ENCODE measurements at places on chromosomes 2 and 18.

GRCh38 chr2:172336681-172337080 lies 90.7 kb upstream of the ITGA6 start:
- DNase-seq = no peak

DNA sequence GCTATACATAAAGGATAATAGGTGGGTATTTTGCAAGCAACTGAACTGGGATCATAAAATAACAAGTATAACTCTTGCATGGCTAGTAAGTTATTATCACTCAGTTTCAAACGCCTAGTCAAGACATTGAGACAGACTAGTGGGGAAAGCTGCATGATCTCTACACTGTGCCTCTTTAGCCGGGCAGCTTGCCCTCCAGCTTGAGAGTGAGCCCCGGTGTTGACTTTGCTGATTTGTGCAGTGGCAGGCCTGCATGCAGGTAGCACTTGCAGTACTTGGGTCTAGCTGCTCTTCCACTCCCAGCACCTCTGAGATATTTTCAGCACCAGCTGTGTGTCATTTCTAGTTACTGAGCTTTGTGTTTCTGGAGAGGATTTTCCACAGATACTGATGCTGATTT lies 118.8 kb upstream of the DAPL1 start:
- DNase-seq = no peak

DNA sequence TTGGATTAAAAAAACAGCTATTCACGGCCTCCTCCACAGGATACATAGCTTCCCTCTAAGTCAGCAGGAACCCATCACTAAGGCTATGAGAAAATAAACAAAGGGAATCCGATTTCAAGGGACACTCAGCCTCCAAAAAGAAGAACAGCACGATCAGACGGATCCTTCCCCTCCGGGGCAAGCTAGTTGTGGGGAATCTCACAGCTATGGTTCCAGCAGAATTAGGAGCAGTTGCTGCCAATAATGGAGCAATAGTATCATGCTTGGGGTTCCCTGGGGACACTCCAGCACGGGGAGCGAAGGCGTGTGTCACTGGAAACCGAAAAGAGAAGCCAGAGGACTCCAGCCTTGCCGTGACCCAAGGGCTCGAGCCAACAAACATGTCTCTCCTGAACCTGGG lies 163.1 kb downstream of the TTC32 start:
- DNase-seq = no peak

DNA sequence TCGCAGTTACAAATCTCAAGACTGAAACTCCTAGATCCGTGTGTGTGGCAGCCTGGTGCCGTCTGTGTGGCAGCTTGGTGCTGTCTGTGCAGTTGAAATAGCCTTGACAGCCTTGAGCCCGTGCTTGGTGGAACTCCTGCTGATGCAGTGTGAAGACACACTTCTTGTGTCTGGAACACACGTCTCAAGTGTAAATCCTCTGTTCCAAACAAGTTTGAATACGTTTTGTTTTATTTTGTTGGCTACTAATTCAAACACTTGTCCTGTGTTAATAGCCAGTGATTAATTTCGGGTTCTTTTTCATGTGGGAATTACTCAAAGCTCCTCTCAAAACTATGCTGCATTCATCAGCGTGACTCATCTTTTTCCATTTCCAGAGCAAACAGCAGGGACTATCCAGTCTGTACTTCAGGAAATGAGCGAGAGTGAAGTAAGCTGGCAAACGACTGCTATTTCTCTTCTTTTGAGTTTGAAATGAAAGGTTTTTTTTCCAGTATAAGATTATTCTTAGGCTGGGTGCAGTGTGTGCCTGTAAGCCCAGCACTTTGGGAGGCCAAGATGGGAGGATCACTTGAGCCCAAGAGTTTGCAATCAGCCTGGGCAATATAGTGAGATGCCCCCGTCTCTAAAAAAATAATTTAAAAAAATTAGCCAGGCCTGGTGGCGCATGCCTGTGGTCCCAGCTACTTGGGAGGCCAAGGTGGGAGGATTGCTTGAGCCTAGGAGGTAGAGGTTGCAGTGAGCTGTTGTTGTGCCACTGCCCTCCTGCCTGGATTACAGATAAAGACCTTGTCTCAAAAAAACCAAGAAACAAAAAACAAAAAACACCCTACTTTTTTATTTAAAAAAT lies 152.9 kb downstream of the SPP2 start:
- DNase-seq = no peak

GRCh38 chr2:234292205-234292961 lies 204.5 kb downstream of the ARL4C start:
- DNase-seq = no peak

GRCh38 chr18:52254367-52254766 lies 85.6 kb upstream of the DCC start:
- DNase-seq = no peak

GRCh38 chr2:38740851-38741731 lies 10.1 kb downstream of the SRSF7 start:
- DNase-seq = no peak

GRCh38 chr2:104812286-104812685 lies 41.6 kb upstream of the POU3F3 start:
- no peak for DNase-seq

GRCh38 chr2:239836021-239836765 lies 188.9 kb downstream of the NDUFA10 start:
- DNase-seq = no peak

DNA sequence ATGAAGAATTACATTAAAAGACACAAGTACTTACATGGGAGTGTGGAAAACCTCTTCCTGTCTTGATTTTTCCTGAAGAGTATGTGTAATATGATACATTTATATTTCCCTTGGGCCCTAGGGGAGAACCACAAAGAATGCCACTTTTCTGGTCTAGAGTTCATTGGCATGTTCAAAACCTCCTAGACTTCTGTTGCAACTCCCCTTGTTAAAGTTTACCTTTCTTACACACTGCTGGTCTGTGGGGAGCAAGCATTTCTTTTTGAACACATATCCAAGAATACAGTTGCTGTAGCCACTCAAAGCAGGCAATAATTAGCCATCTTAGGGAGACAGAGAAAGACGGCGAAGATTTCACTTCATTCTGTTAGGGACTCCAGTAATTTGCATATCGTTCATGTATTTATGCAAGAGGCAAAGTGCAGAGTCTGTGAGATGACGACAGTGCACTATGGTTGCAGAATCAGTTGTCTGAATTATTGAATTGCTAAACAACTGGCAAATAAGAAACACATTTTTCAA lies 103.5 kb downstream of the NOL4 start:
- DNase-seq = no peak

GRCh38 chr2:102337481-102338386 lies 17.9 kb upstream of the IL18R1 start:
- no peak for DNase-seq

DNA sequence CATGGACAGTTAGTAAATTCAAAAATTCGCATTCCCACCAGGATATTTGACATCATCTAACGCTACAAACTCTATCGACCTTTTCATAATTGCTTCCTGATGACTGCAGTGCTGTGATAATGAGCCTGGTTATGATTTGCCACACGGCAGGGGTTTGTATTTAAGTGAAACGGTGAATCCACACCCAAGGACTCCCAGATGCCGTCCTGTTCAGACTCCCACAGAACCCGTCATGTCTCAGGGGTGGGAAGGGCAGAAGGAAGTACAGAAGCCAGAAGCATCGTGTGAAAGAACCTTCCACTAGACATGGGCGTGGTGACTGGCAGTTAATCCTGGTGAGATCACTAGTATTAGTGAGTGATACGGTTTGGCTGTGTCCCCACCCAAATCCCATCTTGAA lies 91.2 kb upstream of the TMEM18 start:
- DNase-seq = no peak

DNA sequence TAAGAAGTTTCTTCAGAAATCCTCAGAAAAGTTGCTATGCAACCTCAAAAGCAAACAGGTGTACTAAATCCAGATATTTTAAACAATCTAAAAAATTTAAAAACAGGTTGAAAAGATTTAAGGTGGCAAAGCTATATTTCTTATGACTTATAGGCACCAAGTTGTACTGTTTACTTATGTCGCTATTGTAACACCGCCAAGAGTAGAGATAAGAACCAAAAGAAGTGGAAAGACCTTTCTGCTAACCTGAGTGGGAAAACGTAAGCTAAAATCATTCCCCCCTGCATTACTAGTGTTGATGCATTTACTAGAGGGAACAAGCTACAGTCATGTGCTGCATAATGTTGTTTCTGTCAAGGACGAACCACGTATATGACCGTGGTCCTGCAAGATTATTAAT lies 83.1 kb downstream of the TRIP12 start:
- DNase-seq = no peak

DNA sequence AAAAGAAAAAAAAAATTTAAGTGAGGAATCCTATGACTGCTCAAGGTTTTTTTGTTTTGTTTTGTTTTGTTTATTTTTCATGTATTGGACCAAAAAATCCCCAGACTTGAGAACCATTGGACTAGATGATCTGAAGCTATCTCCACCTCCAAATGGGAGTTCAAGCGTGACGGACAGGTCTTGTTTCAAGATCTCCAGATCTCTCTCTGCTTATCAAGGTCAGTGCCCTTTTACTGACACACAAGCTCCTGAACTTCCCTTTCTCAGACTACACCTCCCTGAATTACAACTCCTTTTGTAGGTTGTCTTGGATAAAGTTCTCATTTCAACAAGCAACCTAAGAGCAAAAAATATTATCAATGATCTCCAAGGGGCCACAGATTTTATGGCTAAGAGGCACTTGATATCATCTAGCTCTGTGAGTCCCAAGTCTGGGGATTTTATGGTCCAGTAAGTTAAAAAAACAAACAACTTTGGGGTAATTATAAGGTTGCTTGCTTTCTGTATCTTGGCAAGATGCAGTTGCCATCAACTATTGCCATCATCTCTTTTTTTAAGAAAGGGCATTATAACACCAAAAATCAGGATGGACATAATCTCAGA lies 396.0 kb upstream of the ATP5MC3 start:
- no peak for DNase-seq

- DNase-seq = no peak
Measured at GRCh38 chr2:65113229-65113628, 16.7 kb downstream of the RAB1A start.

- no peak for DNase-seq
Measured at GRCh38 chr2:204074456-204074855, 137.9 kb downstream of the ICOS start.

GRCh38 chr18:76985156-76985950 lies 147.2 kb downstream of the MBP start:
- DNase-seq = no peak

DNA sequence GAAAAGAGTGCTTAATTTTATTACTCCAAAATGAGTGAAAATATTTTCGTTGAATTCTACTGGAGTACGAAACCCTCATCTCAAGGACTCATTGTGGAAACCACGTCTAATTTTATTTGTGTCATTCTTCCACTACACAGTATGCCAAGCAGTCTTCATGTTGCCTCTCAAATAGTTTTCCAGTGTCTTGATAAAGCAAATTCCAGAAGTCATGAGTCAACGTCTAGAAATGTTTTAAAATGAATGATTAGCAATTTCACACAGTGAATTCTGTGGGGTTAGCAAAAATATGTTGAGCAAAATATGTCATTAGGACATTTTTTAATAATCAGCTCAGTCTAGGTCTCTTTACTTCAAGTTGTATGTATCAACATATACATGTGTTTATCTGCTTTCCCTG lies 865.5 kb downstream of the DSC3 start:
- no peak for DNase-seq

- DNase-seq = no peak
Measured at GRCh38 chr2:70964596-70965386, 13.6 kb upstream of the ANKRD53 start.

DNA sequence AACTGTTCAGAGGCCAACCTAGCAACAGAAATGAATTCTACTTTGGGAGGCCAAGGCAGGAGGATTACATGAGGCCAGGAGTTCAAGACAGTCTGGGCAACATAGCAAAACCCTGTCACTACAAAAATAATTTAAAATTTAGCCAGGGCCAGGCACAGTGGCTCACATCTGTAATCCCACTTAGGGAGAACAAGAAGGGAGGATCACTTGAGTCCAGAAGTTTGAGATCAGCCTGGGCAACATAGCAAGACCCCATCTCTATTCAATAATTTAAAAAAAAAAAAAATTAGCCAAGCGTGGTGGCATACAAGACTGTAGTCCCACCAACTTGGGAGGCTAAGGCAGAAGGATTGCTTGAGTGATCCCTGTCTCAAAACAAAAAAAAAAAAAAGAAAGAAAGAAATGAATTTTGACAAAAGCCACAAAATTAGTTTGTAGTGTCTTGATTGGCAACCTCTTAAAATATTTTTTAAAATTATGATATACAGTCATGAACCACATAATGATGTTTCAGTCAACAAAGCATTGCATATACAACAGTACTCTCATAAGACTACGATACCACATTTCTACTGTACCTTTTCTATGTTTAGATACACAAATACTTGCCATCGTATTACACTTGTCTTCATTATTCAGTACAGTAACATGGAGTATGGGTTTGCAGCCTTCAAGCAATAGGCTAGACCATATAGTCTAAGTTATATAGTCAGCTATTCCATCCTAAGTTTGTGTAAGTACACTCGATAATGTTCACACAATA lies 130.7 kb downstream of the ZFP36L2 start:
- DNase-seq = no peak

DNA sequence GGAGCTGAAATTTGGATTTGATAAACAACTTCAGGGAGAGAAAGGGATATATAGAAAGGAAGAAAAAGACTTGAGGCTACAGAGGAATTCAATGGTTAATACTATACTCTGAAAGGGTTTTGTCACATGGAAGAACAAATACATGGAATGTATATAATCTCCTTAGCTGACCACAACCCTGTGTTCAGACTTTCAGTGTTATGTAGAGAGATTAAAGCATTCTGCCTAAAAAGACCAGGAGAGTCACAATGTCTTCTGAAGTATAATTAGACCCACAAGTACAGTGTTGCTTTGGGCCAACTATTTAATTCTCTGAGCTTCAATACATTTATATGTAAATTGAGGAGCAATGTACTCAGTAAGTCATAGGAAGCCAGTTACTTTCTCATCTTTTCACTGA lies 123.8 kb upstream of the FSHR start:
- no peak for DNase-seq

DNA sequence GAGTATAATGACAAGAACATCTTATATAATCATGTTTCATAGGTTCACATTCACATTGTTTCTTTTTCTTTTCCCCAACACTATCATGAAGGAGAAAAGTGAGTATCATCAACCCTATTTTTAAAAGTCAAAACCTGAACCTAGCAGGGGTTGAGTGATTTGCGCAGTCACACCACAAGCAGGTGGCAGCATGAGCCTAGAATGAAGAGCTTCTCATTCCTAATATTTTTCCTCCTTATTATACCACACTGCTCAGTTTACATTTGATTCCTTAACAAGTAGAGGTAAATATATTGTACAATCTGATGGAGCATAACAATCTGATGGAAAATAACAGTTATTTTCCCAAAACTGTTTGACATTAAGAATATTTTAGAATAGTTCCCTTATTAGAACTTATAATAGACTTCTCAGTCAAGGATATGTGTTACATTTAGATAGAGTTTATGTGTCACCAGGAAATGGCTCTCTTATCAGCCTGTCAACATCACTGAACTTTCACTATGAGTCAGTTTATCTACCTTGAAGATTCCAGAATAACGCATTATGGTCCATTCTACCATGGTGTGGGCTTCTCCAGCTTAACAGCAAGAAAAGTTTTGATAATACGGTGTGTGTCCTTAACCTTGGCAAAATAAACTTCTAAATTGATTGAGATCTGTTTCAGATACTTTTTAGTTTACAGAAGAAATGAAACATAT lies 119.5 kb downstream of the NEB start:
- DNase-seq = no peak

- DNase-seq = no peak
Measured at GRCh38 chr18:21448299-21448698, 152.2 kb downstream of the ESCO1 start.

All from esophagus squamous epithelium (tissue), 5 donors.